ENCODE measurements at places on chromosomes 1 and 21.
A peak's percentile ranks its signal among the peaks of the same experiment; 100 is the strongest.

DNA sequence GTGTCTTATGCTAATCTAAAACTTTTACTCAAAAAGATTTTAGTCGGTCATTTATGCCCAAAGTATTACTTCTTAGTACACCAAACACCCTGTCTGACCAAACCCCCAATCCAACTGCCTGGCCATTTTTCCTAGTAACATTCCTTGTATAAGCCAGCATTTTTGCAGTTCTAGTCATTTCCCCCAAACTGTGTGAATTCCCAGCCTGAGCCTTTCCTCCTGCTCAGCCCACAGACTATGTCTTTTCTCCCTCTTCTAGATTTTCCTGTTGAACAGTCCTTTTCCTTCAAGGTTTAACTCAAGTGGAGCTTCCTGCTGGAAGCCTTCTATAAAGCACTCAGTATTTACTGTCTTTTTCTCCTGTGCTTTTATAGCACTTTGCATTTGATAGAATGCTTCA, 843.8 kb downstream of the USP25 start:
- DNase-seq: no peak

DNA sequence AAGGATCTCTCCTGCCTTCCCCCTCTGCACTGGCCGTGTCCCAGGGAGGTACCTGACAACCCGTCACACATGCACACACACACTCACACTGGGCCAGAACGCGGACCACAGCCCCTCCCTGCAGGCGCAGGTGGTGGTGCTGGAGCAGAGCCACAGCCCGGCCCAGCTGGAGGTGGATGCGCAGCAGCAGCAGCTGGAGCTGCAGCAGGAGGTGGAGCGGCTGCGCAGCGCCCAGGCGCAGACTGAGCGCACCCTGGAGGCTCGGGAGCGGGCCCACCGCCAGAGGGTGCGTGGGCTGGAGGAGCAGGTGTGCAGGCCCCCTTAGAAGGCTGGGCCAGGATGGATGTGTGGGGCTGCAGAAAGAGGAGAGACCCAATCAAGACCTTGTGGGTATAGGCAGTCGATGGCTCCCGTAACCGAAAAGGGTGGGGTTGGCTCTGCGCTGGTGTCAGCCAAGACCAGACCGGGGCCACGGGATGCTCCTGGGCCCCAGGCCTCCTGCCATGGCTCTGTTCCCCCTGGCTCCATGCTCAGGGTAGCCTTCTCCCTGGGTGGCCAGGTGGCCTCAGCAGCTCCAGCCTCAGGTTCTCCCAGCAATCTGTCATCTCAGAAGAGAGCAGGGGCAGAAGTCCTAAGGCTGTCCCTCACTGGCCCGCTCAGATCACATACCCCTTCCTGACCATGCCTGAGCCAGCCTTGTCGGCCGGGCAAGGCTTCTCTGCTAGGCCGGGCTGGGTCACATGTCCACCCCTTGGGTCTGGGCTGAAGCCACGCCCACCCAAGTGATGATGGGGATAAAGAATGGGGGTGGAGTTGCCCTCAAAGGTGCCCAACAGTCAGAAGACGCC, 8.9 kb downstream of the MFAP2 start:
- DNase-seq: no peak

DNA sequence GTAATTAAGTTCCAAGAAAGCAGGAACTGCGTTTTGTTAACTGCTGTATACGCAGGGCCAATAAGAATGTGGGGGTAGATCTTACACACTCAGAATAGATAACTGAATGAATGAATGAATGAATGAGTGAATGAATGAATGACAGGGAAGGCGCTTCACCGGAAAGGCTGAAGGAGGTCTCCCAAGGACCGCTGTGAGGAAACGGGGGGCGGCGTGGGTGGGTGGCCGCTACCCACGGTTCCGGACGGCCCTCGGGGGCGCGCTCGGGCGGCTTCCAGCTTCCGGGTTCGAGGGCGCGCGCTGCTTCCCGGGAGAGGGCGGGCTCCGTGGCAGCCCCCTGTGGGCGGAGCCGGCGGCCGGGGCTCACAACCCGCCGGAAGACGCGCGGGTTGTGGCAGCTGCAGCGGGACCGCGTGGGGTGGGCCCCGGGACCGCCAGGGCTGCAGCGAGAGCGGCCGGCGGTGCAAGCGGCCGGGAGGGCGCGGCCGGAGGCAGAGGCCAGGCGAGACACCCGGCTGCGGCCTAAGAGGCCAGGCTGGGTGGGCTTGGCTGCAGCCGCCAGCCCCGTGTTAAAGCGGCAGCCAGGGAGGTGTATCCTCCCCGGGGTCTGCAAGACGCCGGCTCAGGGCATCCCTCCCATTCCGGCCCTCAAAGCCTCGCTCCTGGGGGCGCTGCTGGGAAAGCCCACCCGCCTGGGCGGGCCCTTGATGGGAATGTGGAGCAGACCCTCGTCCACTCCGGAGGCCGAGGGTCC, at the start of gene ZFP69:
Gene ZFP69, plus strand, starts transcription at position 367 of the 754 bp plus-strand sequence. CDS start 2,072 bp downstream, outside the sequence.
- DNase-seq: peak; percentile 86

GRCh38 chr1:67767103-67767782, 66.0 kb downstream of the GNG12 start:
- DNase-seq: no peak

- peak; percentile 68 for DNase-seq
Observed at GRCh38 chr1:48069662-48070395, 72.6 kb upstream of the TRABD2B start.

- DNase-seq: no peak
Observed at GRCh38 chr1:26452459-26453183, 19.6 kb upstream of the HMGN2 start.

GRCh38 chr1:154770897-154771594, 99.0 kb downstream of the KCNN3 start:
- DNase-seq: no peak

Measured in mucosa of descending colon (tissue), 3 donors.